Natural killer cell (primary cell): ENCODE measurements at places on chromosomes 5 and 9. TPM values are rescaled to one million over a fixed set of nuclear protein-coding genes. Genes with fewer than 3 reads are reported as not detected.

Gene WNK2
- 0.25 TPM for total RNA-seq

Gene PCDHGB2
- total RNA-seq, result 0.36 TPM

Gene ALDH1B1
- 2.5 TPM for total RNA-seq

Gene CEP72
- 12.3 TPM for total RNA-seq

Gene CDKN2B-AS1
- total RNA-seq, result 2.6 TPM

Gene SPATA31D4
- total RNA-seq, result not detected

Gene ASS1
- not detected for total RNA-seq

Gene TLX3
- not detected for total RNA-seq

Gene TRIP13
- total RNA-seq, result 0.57 TPM

Gene IZUMO3
- total RNA-seq, result not detected

Gene PCDHB6
- not detected for total RNA-seq

Gene PCDHB10
- total RNA-seq, result not detected

Gene N4BP3
- total RNA-seq, result 9.0 TPM

Gene NOXA1
- 7.7 TPM for total RNA-seq

Gene EGFLAM
- total RNA-seq, result not detected

Gene PHPT1
- 69.8 TPM for total RNA-seq

Gene GSN
- 92.9 TPM for total RNA-seq

Gene FLT4
- total RNA-seq, result 0.92 TPM

- peak; percentile 53 for DNase-seq
Observed at GRCh38 chr5:113510836-113511451, 2.5 kb upstream of the YTHDC2 start.

DNA sequence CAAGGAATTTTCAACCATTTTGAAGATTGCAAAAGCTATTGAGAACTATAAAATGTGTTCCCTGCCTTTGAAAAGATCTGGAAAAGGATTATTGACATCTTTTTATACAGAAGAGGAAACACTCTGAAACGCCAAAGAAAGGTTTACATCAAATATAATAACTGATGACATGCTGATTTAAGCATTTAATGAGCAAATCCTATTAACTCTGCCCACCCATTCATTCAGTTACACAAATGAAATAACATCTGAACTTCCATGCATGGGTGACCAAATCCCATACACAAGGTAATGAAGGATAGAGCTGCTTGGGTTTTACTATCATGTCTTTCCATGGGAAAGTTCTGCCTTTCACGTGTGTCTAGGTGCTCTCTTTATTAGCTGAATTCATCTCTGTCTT is 589.4 kb upstream of the WWC1 start:
- no peak for DNase-seq

GRCh38 chr5:168353216-168353957 is 61.9 kb downstream of the WWC1 start:
- DNase-seq, result no peak

GRCh38 chr5:36089989-36090388 is 23.3 kb upstream of the UGT3A2 start:
- peak; percentile 23 for DNase-seq

DNA sequence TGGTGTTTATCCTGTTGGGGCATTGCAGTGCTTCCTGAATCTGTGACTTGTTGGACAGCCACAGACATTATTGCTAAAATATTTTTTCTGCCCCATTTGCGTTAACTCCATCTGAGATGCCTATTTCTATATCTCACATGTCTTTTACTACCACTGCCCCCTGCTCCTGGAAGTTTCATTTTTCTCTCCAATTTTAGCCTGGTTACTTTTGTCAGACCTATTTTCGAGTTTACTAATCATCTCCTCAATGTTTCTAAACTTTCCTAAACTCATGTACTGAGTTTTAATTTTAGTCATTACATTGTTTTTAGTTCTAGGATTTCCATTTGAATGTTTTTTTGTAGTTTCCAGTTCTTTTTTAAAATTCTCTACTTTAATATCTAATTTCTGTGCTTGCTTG is 17.6 kb downstream of the HAPLN1 start:
- no peak for DNase-seq

DNA sequence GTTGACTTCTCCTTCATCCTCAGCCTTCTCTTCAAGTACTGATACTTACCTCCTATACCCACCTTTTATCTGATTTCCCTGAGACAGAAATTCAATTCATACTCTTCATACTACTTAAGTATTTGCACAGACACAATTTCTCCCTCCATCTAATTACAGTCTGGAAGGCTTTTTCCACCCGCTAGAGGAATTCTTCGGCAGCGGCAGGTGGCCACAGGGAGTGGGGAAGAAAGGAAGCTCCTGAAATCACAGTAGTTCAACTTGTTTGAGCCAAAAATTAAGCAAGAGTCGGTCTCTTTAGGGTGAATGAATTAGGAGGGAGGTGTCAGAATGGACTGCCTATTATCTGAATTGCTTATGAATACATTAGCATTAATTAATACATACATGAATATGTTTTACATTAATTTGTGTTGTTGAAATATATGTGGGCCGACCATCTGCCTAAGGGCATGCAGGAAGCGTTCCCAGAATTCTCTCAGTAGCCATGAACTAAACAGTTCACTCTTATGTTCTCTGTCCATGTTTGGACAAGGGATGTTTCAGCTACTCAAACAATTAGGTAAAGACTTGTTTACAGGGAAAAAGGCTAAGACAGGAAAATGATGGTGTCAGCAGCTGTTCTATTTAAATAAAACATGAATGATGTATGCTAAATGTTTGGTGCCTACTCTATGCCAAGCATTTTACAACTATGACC is 101.4 kb upstream of the SMARCA2 start:
- DNase-seq, result no peak

DNA sequence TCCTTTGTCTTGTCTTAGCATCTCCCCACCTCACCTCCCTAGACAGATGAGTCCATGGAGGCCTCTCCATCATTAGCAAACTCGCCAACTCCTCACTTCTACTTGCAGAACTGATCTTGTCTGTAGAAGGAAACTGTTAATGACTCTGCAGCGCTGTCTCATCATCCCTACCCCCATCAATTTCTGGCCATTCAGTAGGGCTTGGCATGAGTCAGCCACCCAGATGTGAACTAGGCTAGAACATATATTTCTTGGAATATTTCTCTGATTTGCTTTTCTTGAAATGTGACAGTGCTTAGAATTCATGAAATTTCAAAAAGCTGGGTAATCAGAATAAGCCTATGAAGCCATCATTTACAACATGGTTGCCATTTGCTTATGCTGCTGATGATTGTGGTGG is 1125.0 kb upstream of the DMAC1 start:
- no peak for DNase-seq

- no peak for DNase-seq
Observed at GRCh38 chr5:105150323-105150722, 1587.7 kb upstream of the NUDT12 start.

GRCh38 chr5:9062873-9063272 is 483.0 kb downstream of the SEMA5A start:
- DNase-seq, result no peak

- no peak for DNase-seq
Observed at GRCh38 chr5:172533058-172533398, 78.7 kb upstream of the SH3PXD2B start.

GRCh38 chr5:135069016-135069770 is 35.2 kb upstream of the PITX1 start:
- DNase-seq, result no peak

DNA sequence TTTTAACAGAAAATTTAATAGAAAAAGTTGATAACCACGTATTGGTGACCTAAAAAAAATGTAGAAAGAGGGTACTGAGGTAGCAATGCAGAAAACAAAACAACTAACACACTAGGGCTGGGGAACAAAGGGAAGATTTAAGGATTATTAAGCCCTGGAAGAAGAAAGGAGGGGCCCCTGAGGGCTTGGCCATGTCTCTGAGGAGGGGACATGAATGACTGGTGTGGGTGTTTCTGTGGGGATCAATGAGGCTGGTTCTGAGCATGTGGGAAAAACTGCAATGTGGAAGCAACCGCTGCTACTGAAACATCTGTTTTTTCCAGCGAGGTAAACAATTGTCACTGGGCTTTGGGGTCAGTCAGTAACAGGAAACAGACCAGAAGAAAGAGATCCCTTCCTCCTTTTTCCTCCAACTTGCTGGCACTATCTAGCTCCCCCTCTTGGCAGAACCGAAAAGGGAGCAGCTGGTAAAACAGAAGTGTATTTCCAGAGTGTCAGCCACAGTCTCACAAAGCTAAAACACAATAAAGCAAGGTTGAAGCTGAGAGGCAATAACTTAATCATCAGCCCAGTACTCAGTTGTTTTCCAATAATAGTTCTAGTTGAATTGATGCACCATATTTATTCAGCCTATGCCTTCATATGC is 48.3 kb downstream of the ATPSCKMT start:
- DNase-seq, result no peak

DNA sequence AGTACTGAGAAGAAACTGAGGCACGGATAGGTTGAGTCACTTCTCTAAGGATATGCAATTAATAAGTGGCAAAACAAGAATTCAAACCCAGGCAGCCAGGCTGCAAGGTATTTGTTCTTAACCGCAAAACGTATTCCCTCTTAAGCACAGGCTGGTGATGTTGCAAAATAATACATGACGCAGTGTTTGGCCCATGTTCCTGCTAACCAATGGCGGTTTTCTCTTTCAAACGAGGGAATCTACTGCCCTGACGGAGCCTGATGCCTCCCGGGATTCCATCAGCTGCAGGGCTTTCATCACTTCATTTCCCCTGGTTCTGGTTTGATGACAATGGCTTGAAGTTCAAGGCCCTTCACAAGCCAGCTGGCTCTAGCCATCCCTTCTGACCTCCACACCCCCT is 154.8 kb downstream of the SLIT3 start:
- no peak for DNase-seq

DNA sequence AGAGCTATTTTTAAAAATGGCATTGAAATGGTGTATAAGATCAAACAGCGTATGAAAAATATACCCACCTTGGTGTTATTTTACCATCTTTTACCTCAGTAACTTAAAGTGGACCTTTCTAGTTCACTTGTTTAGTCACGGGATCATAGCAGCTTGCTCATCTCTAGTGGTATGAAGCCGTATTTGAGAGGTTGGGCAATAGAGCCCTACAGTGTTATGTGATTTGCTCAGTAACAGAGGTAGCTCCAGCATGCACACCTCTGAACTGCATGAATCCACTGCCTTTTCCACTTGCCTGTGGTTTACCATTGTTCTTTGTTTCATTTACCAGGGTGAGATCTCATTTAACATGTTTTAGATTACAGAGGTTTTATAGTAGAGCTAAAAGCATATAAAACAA is 134.4 kb downstream of the ATG10 start:
- DNase-seq, result no peak

GRCh38 chr5:142756576-142756975 is 13.6 kb upstream of the ARHGAP26 start:
- no peak for DNase-seq

- no peak for DNase-seq
Observed at GRCh38 chr5:157193699-157194424, 13.2 kb downstream of the ITK start.

GRCh38 chr9:130991778-130992681 is 16.9 kb upstream of the LAMC3 start:
- no peak for DNase-seq

- DNase-seq, result no peak
Observed at GRCh38 chr5:1443991-1444360, 1.3 kb downstream of the SLC6A3 start.

- DNase-seq, result no peak
Observed at GRCh38 chr9:37037503-37038301, 3.6 kb upstream of the PAX5 start.

- DNase-seq, result no peak
Observed at GRCh38 chr5:132384506-132385050, 15.1 kb downstream of the SLC22A5 start.

GRCh38 chr5:107477492-107477891 is 193.2 kb downstream of the EFNA5 start:
- DNase-seq, result no peak

GRCh38 chr9:128824911-128825310 is 4.7 kb downstream of the SPOUT1 start:
- DNase-seq, result no peak

GRCh38 chr5:68374796-68375518 is 159.4 kb downstream of the PIK3R1 start:
- DNase-seq, result no peak

- no peak for DNase-seq
Observed at GRCh38 chr5:126636956-126637355, 36.2 kb downstream of the PHAX start.

DNA sequence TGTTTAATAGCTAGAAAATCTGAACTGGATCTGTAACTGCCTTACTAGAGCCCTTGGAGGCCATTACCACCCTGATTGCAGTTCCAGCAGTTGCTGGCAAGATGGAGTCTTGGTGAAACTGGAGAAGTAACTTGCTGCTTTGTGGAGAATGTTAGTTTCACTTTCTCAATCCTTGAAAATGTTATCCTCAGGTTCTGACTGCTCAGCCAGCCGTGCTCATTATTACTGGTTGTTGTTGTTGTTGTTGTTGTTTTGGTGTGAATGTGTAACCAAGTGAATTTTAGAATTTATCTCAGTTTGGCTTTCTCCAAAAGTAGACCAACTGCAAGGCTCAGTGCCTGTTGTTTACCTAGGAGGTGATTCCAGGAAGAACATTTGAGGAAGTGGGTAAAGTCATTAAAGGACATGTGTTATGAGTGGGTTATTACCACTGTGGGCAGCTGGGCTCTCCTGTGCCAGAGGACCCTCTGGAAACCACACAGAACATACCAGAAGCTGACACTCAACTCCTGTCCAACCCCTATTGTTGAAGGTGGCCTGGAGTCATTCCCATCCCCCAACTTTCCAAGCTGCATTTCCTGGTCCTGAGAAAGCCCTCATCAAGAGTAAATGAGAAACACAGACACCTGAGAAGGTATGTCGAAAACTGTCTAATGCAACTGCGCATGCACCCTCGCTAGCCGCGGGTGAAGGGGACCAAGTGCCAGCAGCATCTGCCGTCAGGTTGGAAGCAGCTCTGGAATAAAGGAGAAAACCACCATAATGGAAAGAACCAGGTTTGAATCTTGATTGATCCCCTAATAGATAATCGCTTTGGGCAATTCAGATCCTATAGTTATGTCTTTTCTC is 111.6 kb downstream of the CMYA5 start:
- no peak for DNase-seq

DNA sequence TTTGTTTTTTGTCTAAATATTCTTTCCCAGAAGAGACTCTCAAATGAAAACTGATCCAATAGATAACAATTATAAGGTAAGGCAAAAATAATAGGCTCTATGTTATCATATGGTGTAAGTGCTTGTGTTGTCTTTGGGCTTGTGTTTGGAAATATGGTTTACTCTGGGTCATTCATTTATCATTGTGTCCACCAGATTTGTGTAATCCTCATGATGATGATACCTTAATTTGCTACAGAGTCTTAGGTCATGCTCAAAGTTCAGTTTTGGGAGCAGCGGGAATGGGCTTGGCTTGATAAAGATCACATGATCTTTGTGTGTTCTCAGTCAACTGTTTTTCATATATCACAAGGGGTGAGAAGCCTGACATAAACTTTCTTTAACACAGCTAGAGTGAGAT is 34.2 kb downstream of the PLPPR1 start:
- DNase-seq, result no peak

GRCh38 chr5:38018016-38018415 is 178.2 kb upstream of the GDNF start:
- DNase-seq, result no peak

DNA sequence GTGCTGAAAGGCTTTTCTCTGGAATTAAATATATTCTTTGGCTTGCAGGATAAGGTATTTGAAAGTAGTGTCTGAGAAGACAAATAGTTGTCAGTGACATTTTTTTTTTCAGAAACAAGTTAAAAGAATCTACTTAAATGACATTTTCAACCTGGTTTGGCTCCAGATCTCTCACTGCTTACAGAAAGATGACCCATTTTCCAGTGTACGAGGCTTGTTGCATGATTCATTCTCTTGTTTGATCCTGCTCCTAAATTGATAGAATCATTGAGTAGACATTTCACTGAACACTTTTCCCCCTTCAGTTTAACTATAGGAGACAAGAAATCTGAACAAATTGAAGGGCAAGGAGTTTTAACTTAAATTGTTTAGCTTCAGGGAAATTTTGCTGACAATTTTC is 546.1 kb downstream of the ZNF608 start:
- DNase-seq, result no peak
